ENCODE measurements at places on chromosomes 2 and 18. TPM values are rescaled to one million over a fixed set of nuclear protein-coding genes. Genes with fewer than 3 reads are reported as not detected.

STPG4 gene
- total RNA-seq: not detected

CPS1 gene
- total RNA-seq: 0.90 TPM

LYG1 gene
- 0.68 TPM for total RNA-seq

DNMT3A gene
- 89.2 TPM for total RNA-seq

SOX11 gene
- total RNA-seq: not detected

PSMA8 gene
- 2.1 TPM for total RNA-seq

SLC25A52 gene
- not detected for total RNA-seq

EIF5B gene
- 102 TPM for total RNA-seq

CCL20 gene
- total RNA-seq: 105 TPM

- no peak for DNase-seq
Measured at GRCh38 chr2:149513461-149513860, 74.1 kb downstream of the MMADHC start.

DNA sequence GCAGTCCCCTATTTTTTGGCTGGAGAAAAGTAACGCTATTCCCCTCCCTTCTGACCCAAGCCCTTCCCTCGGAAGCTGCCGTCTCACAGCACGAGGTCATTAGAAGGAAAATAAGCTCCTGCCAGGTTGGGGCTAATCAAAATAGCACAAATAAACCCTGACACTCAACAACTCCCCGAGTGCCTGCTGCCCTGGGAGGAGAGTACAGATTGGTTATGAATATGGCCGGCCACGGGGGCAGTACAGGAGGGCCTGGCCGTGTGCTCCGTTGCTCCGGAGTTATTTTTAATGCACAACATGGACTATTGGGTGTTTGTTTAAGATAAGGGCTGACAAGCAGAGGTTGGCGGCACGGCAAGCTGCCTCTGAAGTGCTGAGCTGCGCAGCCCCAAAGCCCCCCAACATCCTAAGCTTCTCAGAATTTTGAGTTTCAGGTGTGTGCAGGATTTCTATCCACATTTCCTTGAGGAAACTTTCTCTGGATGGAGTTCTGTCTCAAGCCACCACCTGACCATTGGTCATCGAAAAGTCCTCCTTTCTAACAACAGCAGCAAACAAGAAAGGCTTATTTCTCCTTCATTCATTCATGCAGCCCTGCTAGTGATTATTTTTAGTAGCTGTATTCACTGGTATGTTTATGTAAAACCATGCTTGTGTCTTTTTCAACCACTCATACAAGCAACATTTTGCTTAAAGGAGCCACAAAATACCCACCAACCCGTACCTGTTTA lies 58.7 kb downstream of the PAX3 start:
- no peak for DNase-seq

DNA sequence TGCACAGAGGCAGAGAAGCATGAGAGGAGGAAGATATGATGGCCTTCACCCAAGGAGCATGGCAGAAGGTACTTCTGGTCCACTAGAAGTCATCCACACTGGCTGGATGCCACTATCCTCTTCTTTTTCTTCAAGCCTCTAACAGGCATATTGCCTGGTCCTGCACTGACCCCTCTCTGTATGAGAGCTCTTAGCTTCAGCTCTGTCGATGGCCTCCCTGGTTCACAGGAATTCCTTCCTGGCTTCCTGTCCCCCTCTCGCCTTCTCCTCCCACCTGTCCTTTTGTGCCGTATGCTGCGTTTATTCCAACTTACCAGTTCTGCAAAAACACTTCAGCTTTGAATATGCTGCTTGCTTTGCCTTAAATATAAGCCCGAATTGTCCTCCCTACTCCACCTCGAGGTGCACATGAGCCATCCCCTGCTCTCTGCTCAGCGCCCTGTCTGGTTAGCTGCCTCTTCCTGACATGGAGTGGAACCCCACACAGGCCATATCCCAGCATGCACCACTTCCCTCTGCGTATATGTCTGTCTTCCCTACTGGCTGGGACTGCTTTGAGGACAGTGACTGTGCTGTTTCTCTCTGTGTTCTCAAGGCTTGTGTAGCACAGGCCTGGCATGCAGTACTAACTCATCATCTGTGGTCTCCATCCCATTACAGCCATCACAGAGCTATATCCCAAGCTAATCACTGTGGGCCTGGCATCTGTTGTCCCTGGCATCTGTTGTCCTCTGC lies 474.9 kb downstream of the EIPR1 start:
- DNase-seq: no peak

GRCh38 chr18:49014605-49015267 lies 64.0 kb upstream of the SMAD7 start:
- no peak for DNase-seq

GRCh38 chr18:12433829-12434540 lies 26.3 kb downstream of the PRELID3A start:
- DNase-seq: no peak

DNA sequence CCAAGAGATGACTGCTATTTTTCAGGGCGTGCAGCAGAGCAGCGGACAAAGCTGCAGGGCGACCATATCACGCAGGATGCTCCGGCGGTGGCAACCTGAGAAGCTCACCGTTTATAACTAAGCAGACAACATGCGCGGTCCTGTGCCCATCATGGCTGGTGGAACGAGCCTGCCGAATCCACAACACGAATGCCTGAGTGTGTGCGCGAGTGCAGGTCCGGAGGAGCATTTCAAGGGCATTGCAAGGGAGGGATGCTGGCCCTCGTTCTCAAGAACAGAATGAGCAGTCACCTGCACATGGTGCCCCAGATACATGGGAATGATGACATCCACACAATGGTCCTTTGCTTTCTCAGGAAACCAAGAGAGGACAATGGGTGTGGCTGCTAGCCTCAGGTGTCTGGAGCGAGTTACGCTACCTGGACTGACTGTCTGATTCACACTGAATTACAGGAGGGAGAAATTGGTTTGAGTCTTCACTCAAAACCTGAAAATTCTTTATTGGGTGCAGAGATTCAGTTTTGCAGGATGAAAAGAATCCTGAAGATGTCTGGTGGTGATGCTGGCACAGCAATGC lies 39.8 kb downstream of the TBC1D8 start:
- no peak for DNase-seq

DNA sequence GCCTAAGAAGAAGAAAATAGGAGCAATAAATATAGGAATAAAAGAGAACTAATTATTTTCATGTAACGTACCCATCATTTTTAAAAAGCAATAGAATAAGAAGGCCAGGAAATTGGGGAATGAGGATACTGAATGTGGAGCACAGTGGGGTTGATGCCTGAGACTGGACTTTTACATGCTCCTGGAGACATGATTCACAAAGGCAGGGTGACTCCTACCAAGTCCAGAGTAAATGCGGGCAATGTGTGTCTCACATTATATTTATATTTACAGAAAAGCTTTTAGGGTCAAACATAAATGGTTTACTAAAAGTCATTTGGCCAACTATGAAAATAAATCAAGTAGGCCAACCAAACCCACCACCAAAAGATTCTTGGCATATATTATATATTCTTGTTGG lies 87.9 kb upstream of the COL5A2 start:
- no peak for DNase-seq

DNA sequence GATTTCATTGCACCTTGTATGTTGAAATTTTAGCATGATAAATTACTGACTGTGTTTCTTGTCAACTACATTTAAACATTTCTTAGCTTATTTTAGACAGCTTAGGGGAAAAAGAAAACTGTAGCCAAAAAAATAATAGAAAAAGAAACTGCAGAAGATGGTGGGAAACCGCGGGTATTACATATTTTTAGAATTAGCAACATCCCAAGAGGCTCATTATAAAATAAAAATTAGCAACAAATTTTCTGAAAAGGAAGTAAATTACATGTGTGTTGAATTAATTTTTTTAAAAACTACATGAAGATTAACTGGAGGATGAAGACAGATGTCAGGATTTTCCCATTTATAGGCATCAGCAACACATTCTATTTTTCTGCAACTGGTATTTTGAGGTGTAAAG lies 4.3 kb downstream of the PELI1 start:
- DNase-seq: no peak

DNA sequence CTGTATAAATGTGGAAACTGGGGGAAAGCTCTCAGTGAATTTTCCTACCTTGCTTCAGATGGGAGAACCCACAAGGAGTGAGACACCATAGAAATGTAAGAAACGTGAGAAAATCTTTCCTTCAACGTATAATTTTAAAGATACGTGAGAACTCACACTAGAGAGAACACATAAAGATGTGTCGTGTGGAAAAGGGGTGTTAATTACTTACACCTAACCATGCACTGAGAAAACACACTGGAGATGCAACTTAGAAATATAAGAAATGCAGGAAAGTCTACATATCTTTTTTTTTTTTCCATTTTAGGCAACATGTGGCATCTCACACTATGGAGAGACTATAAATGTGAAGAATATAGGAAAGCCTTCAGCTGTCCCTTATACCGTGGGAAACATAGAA lies 352.9 kb upstream of the NETO1 start:
- no peak for DNase-seq

DNA sequence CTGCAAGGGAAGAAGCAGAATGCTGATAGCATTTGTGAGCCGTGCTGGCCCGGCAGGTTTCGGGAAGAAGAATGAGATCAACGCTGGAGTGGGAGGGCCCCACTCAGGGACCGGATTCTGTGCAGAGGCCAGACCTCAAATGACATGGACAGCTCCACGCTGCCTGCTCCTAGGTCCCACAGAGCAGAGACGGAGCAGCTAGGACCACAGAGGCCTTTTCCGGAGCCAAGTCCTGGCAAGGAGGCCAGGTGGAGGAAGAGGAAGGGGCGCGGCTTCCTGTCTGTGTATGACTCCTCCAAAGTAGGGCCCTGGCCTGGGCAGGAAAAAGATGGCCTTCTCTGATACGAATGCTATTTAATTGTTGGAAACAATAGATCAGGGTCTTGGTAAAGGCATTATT lies 139.9 kb downstream of the LRRC30 start:
- DNase-seq: no peak

GRCh38 chr2:31051258-31052140 lies 86.7 kb downstream of the GALNT14 start:
- no peak for DNase-seq
